ENCODE measurements at places on chromosomes 2 and 18.

DNA sequence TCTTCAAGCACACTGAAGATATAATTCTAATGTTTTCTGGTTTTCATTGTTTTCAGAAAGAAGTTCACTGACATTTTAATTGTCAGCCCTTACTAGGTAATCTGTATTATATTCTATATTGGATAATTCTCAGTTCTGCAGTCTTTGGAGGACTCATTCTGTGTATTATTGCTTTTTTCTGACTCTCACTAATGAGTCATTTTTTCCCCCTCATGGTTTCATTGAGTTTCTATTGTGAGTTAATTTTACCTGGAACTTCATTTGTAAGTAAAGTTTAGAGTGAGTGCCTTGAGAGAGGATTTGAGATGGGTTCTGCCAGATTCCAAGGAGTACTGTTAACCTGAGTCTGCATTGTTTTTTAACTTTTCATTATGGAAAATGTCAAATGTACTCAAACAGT is 90.4 kb upstream of the LYPD1 start:
- DNase-seq, result no peak

GRCh38 chr2:98769784-98770183 is 38.9 kb upstream of the MGAT4A start:
- DNase-seq, result no peak

DNA sequence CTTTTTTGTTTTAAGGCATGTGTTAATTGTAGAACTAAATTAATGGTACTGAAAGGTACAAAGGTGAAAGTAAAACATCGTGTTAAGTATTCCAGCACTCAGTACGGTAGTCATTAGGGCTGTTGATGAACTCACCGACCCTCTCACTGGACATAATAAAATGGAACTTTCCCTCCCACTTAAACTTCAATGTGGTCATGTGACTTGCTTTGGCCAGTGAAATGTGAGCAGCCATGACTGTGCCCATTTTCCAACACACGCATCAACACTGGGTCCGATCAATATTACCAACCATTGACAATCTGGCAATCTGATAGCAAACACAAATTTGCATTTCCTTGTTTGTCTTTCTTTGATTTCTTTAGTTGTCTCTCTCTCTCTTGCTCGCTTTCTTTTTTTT is 125.1 kb downstream of the SPP2 start:
- no peak for DNase-seq

- DNase-seq, result no peak
Observed at GRCh38 chr18:75074196-75075015, 134.5 kb downstream of the PTGR3 start.

DNA sequence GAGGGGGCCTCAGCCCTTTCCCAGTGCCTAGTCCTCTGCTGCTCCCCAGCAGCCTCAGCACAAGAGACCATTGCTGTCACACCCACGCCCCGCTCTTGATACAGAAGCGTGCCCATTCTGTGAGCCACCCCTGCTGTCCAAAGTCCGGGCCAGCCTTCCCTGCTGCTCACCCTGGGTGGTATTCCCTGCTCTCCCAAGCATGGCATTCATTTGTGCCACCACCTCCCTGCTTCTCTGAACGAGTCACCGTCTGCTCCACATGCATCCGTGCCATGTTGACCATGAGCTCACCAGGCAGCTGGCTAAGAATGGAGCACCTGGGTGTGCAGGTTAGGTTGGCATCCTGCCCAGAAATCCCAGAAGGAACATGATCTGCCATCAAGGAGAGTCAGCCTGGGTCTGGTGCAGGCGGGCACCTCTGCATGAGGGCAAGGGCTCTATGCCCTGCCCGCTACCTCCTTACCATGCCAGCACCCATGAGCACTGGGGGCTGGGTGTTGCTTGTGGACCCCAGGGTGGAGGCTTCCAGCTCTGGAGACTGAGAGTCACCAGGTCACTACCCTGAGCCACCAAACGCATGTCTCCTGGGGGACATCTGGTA is 63.0 kb downstream of the TWIST2 start:
- DNase-seq, result no peak

DNA sequence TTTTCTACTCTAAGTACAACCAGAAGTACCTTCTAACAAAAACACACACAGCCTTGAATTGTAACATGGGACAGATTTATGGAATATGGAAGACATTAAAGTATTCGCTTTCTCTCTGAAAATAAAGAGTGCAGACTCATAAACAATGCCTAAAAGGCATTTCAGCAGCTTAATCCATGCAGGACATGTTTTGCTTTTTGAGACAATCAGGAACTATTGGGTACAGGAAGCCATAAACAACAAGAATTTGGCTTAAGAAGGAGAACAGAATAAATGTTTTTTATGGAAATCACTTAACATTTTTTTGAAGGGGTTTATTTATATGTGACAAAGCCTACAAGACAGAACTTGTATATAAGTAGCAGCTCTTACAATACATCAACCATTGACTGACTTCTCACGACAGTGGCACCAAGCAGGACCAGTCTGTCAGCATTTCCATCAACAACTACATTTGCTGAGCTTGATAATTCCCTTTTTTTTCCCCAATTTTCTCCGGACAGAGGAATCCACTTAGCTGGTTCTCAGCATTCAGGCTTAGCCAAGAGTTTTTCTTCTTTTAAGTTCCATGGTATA is 140.1 kb downstream of the EXOC6B start:
- DNase-seq, result no peak

DNA sequence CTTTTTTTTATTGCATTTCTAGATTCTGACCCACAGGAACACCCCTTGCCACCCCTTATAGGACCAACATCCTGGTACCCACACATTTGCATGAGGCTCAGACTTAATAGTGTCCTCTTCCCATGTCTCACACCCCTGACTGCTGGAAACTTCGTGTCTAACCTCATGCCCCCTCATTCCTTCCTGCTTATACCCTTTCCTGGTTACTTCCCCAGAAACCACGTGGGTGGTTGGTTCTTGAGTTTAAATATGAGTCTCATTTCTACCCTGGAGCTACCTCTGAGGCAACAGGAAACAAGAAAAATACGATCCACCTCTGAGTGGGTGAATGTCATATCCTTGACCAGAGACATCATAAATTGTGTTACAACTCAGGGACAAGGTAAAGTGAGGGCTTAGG is 1.6 kb downstream of the TNP1 start:
- DNase-seq, result no peak
